ENCODE measurements at places on chromosomes 2 and 18.

GRCh38 chr2:237729681-237730475 lies 68.7 kb upstream of the RBM44 start:
- DNase-seq: no peak

- no peak for DNase-seq
Measured at GRCh38 chr2:110888411-110888810, 156.0 kb downstream of the ACOXL start.

DNA sequence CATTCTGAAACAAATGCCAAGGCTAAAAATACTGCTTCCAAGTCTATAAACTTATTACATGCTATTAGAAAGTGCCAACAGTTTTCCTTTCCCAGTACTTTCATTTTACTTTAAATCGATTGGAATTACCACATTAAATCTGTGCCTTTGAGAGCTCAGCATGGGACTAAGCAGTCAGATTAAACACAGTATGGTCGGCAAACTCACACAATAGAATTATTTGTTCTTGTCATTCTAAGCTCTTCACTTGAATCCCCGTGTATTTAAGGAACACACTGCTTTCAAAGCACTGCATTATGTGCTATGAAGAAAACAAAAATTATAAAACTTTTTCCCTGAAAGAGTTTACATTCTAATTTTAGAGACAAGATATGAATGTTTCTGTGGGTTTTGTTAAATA lies 444.4 kb upstream of the SLC39A10 start:
- DNase-seq: no peak

- no peak for DNase-seq
Measured at GRCh38 chr18:65761636-65762295, 11.0 kb downstream of the CDH7 start.

DNA sequence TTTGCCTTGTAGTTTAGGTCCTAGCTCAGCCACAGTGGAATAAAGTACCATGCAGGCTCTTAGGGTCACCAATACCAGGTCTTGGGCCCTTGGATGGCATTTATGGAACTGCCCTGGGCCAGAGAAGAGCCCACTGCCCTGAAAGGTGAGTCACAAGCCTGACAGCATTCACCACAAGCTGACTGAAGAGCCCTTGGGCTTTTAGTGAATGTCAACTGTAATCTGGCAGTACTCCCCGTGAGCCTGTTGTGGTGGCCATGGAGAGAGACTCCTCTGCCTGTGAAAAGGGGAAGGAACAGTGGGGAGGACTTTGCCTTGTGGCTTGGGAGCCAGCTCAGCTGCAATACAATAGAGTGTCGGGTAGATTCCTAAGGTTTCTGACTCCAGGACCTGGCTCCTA lies 1389.7 kb downstream of the DSC3 start:
- no peak for DNase-seq

- peak; percentile 45 for DNase-seq
Measured at GRCh38 chr18:74731097-74731496, 133.4 kb downstream of the ZNF407 start.

DNA sequence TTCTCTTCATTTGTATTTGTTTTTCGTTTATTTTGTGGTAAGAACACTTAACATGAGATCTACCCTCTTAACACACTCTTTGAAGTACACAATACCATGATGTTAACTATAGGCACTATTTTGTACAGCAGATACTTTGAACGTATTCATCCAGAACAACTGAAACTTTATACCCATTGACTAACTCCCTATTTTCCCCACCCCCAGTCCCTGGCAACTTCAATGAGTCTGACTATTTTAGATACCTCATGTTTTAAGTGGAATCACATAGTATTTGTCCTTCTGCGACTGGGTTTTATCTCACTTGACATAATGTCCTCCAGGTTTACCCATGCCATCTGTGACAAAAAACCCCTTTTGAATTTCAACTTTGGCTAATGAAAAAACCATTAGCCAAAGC lies 356.3 kb upstream of the CDH20 start:
- DNase-seq: no peak

DNA sequence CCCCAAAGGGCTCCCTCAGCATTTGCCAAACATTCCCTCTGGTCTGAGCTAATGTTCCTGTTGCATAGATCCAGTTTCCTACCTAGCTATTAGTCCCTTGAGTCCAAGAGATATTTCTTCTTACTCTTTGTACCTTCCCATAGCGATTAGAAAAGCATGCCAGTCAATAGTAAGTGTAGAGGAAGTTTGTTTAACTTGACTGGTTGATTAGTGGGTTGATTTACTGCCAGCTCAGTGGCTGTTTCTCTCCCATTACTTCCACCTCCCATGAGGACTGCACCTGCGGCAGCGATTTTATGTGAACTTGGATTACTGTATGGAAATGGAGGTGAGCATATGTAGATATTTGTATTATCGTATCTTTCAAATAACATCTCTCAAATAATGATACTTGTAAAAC lies 1748.4 kb upstream of the CELF4 start:
- no peak for DNase-seq

- DNase-seq: no peak
Measured at GRCh38 chr2:168254158-168254935, 7.0 kb upstream of the STK39 start.

GRCh38 chr2:56962673-56963072 lies 778.9 kb downstream of the CCDC85A start:
- DNase-seq: no peak

DNA sequence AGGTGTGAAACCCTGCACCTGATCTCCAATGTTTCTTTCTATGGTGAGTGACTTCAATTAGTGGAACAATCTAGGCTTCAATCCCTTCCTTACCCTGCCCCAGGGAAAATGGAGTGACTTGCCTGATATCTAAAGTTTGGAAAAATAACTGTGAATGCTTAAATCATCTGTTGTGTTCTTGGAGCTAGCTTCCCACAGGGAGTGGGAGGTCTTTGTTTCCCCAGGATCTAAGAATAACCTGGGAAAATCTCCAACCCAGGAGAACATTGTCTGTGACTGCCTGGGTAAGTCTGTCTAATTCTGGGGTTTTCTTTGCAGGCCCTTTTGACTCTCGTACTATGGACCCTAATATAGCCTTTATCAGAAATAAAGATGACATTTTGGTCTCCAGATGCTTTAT lies 13.6 kb upstream of the LDAH start:
- DNase-seq: no peak

DNA sequence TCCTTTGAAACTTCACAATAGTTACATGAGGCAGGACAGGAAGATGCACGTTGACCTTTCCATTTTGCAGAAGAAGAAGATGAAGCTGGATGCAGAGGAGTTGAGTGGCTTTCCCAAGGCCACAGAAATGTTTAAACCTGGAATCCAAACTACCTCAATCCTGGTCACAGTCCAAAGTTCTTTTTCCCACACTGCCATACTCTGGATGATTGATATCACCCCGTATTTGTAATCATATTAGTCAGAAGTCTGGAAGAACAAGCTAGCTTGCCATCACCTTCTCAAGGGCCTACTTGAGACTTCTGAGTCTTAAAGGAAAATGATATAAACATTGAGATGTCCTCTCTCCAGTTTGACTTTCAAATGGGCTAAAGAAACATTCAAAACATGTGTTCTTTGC lies 190.1 kb downstream of the LNPK start:
- DNase-seq: no peak

- DNase-seq: no peak
Measured at GRCh38 chr2:144514616-144515091, 5.3 kb downstream of the ZEB2 start.

GRCh38 chr2:229768235-229768634 lies 53.9 kb upstream of the DNER start:
- DNase-seq: no peak

- DNase-seq: no peak
Measured at GRCh38 chr18:58325494-58325893, 281.5 kb downstream of the NEDD4L start.

DNA sequence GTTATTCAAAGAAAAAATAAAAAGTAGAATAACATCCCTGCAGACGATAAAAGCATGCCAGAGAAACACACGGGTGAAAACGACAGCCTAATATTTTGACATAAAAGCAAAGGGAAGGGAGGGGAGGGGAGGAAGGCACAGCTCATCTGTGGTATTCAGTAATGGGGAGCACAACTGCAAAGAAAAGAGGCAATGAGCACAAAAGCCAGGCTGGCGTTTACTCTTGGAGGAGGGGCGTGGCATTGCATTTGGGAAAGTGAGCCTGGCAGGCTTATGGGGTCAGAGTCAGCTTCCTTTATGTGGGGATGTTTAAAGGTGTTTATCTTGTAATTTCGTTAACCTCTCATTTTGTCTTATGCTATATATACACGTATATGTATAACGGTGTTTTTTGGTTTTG lies 53.2 kb downstream of the STEAP3 start:
- no peak for DNase-seq

GRCh38 chr2:31606509-31606908 lies 25.8 kb upstream of the SRD5A2 start:
- DNase-seq: no peak

DNA sequence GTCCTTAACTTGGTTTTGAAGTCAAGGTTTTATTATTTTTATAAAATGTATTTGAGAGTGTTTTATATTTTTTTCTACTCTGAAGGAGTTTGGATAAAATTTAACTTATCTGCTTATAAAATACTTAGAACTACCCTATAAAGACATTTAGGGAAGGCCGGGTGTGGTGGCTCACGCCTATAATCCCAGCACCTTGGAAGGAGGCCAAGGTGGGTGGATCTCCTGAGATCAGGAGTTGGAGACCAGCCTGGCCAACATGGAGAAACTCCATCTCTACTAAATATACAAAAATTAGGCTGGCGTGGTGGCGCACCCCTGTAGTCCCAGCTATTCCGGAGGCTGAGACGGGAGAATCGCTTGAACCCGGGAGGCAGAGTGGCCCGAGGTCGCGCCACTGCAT lies 486.4 kb downstream of the DSC3 start:
- no peak for DNase-seq

DNA sequence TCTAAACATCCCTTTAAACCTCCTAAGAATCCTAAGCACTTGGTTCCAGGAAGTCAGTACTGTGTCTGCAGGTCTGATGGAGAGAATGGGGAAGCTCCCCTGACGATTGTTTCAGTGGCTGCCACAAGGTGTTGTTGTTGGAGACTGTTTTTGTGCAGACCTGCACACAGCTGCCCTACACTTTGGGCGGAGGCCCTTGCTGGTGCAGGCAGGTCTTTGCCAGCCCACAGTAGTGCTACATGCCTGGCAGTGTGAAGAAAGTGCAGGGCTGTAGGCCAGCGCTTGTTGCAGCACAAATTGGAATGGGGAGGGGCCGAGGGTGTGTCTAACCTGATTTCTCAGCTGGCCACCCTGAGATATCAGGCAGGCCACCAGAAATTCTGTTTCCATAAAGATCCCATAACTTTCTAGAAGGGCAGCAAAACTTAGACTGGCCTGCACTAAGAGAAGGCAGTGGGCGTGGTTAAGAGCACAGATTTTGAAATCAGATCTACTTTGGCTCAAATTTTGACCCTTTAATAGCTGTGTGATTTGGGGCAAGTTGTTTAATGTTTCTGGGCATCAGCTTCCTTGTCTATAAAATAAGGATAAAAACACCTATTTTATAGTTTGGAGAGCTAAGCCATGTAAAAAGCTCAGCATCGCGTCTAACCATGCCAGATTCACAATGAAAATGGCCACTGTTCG lies 83.7 kb upstream of the SLC1A4 start:
- DNase-seq: no peak

- DNase-seq: no peak
Measured at GRCh38 chr18:10839421-10839820, 309.9 kb downstream of the PIEZO2 start.

- no peak for DNase-seq
Measured at GRCh38 chr2:184685999-184686841, 87.9 kb downstream of the ZNF804A start.

Measured in AG04449 (cell line).